A549 treated with RU486 at 1 μM for 4 hours (cell line): ENCODE measurements at places on chromosomes 16 and 17. TPM values are rescaled to one million over a fixed set of nuclear protein-coding genes. Genes with fewer than 3 reads are reported as not detected.

Gene HBA1
- 0.55 to 1.8 TPM (median 1.1 TPM) in 4 of 5 replicates, not detected in the other for total RNA-seq

Gene HP
- not detected in 5 replicates for total RNA-seq

Gene FSCN2
- total RNA-seq = 0.96 to 1.6 TPM (median 1.1 TPM) in 5 replicates

Gene CCL14
- not detected in 5 replicates for total RNA-seq

Gene SPHK1
- total RNA-seq = 42.5 to 70.8 TPM (median 55.3 TPM) in 5 replicates

Gene SCGB1C2
- total RNA-seq = not detected in 5 replicates

Gene CACNG5
- 0.10 TPM in 1 of 5 replicates, not detected in the others for total RNA-seq

Gene CYLD
- total RNA-seq = 10.1 to 17.6 TPM (median 15.6 TPM) in 5 replicates

Gene TMC7
- 7.6 to 12.2 TPM (median 10.8 TPM) in 5 replicates for total RNA-seq

Gene DNAI2
- 0.09 TPM in 1 of 5 replicates, not detected in the others for total RNA-seq

Gene DNAH17
- 1.0 to 1.8 TPM (median 1.4 TPM) in 5 replicates for total RNA-seq

Gene RAB37
- total RNA-seq = 1.0 to 3.1 TPM (median 1.2 TPM) in 5 replicates

Gene GAN
- 2.3 to 3.0 TPM (median 2.6 TPM) in 5 replicates for total RNA-seq

Gene SDR42E1
- 1.2 to 1.6 TPM (median 1.4 TPM) in 5 replicates for total RNA-seq

Gene CEMP1
- total RNA-seq = not detected in 5 replicates

Gene PRSS27
- 0.77 to 1.8 TPM (median 1.5 TPM) in 5 replicates for total RNA-seq

Gene PRKCB
- 0.15 to 0.35 TPM (median 0.21 TPM) in 5 replicates for total RNA-seq

Gene CACNG1
- 0.10 to 0.21 TPM (median 0.13 TPM) in 4 of 5 replicates, not detected in the other for total RNA-seq

Gene TBC1D28
- total RNA-seq = not detected in 5 replicates

Gene ZPBP2
- not detected in 5 replicates for total RNA-seq

Gene PPP1R9B
- 44.5 to 63.0 TPM (median 59.3 TPM) in 5 replicates for total RNA-seq

Gene TP53TG3B
- 0.28 to 0.31 TPM in 2 of 5 replicates, not detected in the others for total RNA-seq

Gene GIT1
- total RNA-seq = 55.3 to 75.7 TPM (median 63.6 TPM) in 5 replicates

Gene KRT14
- 0.09 TPM in 1 of 5 replicates, not detected in the others for total RNA-seq

Gene NOL3
- 42.7 to 56.6 TPM (median 54.5 TPM) in 5 replicates for total RNA-seq

Gene KCNH6
- total RNA-seq = 0.02 TPM in 1 of 5 replicates, not detected in the others

Gene TM4SF5
- 0.41 to 1.1 TPM (median 0.82 TPM) in 5 replicates for total RNA-seq

Gene CBFA2T3
- 0.21 to 0.56 TPM (median 0.23 TPM) in 5 replicates for total RNA-seq

Gene KRTAP16-1
- total RNA-seq = not detected in 5 replicates

Gene MYH8
- total RNA-seq = not detected in 5 replicates

Gene MMP2
- total RNA-seq = 6.6 to 14.2 TPM (median 9.3 TPM) in 5 replicates

Gene RABEP2
- 9.1 to 11.4 TPM (median 9.4 TPM) in 5 replicates for total RNA-seq

Gene TEX14
- 0.03 to 0.23 TPM (median 0.10 TPM) in 4 of 5 replicates, not detected in the other for total RNA-seq

Gene CPNE7
- 41.6 to 67.2 TPM (median 63.9 TPM) in 5 replicates for total RNA-seq

Gene FOXL1
- 0.88 to 1.7 TPM (median 1.1 TPM) in 5 replicates for total RNA-seq

Gene CACNG3
- total RNA-seq = not detected in 5 replicates
